ENCODE measurements at places on chromosomes 7 and 10.

DNA sequence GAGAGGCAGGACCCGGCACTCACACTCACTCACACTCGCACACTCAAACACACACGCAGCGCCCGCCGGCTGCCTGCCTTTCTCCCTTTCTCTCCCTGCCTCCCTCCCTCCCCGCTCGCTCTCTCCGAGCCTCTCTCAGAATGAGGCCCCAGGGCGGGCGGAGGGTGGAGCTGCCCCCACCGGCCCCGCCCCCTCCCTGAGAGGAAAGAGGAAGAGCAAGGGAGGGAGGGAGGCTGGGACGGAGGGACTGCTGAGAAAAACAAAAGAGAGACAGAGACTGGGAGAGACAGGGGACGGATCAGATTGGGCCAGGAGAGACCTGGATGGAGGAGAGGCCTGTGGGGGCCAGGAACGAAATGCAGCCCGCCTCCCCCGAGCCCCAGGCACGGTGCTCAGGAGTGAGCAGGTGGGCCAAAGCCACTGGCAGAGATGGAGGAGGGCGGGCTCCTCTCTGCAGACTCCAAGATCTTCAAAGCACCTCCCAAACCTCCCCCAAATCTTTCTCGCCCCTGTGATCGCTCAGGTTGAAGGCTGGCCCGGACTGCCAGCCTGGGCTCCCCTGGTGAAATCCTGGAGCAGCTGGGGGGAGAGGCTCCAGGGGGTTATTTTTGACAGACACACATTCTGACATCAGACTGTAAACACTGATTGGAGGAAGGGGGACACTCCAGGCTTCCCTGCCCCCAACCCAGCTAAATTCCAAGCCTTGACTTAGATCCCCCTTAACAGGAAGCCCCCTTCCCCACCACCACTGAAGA, 5.1 kb downstream of the LDB1 start:
- peak; percentile 52 for DNase-seq

DNA sequence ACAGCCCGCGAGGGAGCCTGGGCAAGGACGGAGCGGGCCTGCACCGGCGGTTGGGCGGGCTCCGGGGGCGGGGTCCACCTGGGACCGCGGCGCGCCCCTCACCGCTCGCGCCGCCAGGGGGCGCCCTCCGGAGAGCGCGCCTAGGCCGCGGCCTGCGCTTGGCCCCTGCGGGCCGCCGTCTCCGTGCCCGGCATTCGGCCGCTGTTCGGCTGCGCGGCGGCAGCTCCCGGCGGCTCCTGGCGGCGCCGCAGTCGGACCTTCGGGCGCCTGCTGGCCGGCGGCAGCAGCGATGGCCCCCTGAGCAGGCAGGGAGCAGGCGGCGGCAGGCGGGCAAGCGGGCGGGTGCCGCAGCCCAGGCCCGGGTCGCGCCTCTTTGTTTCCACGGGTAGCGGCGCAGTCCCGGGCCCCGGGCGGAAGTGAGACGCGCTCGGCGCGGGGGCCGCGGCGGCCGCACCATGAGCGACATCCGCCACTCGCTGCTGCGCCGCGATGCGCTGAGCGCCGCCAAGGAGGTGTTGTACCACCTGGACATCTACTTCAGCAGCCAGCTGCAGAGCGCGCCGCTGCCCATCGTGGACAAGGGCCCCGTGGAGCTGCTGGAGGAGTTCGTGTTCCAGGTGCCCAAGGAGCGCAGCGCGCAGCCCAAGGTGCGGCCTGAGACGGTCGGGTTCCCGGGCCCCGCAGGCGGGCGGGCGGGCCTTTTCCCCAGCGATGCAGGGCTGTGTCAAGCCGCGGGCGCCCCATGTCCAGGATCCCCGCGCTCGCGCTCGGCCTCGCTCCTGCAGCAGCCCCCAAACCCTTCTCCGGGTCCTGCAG, at the start of gene INTS15:
TSS of gene INTS15 (plus strand) at position 193 of the 816 bp plus-strand sequence. CDS start at position 456, 263 bp downstream.
- DNase-seq = peak; percentile 57

DNA sequence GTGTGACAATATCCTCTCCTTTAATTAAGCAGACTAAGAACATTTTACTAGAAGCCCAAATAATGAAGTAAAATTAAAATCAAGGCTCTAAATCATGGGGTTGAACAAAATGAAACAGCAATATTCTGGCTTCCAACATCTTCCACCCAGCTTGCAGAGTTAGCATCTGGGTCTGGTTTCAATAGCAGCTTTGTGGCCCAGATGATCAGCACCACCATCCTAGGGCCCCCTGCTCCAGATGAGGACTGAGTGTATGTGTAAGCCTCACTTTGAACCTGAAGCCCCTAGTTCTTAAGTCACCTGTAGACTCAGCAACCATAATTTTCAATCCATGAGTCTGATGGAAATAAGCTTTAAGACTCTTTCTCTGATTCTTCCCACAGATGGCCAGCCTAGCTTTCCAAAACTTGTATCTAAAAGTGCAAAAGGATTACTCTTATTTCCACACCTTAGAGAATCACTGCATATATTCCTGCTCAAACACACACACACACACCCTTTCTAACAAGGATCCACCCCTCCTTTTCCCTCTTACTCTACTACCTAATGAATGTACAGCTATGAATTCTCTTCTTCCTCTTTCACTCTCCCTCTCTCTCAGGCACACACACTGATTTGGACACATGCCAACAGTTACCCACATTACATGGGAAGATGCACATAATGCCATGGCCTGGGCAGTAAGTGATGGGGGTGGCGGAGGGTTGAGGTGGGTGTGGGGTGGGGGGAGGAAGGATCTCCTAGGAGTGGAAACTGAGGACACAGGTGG, 3.5 kb downstream of the DENND11 start:
- no peak for DNase-seq

DNA sequence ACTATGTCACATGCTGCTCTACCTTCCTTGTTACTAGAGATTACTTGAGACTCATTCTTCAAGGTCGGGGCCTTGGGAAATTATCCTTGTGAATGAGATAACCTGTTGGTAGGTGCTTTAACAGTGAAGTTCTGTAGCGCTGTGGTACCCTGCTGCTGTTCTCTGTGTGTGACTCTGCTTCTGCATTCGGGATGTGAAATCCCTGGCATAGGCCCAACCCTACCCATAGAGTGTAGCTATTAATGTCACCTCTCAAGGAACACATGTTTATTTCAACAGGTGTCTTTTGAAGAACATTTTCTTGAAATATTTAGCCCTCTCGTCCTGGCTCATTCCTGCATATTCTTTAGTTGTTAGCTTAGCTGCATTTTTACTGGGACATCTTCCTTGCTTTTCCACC, 41.8 kb upstream of the TMEM236 start:
- no peak for DNase-seq

GRCh38 chr7:157523371-157523765, 186.6 kb downstream of the DNAJB6 start:
- DNase-seq = no peak

DNA sequence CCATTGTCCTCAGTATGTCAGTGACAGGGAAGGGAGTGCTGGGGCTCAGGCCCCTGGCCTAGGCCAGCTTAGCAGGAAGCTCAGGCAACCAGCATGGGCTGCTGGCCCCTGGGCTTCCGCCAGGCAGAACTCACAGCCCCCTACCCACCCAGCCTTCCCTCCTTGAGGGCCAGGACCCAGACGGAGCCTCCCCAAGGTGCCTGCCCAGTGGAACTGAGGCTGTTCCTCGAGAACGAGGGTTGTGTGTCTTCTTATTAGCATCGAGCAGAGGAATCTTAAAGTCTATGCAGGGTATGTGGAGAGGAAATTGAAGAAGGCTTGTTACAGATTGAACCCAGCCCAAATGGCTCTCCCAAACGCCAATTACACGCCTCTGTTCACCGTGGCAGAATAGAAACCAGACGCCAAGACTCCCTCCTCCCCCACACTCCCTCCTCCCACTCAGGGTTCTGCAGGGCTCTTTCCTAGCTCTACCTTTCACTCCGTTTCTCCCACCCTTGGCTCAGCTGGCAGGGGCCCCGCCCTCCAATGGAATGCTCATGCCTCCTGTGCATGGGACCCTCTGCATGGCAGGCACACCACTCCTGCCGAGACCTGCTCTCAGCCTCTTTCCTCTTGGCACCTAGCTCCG, 134.4 kb downstream of the ZMIZ1 start:
- DNase-seq = no peak

DNA sequence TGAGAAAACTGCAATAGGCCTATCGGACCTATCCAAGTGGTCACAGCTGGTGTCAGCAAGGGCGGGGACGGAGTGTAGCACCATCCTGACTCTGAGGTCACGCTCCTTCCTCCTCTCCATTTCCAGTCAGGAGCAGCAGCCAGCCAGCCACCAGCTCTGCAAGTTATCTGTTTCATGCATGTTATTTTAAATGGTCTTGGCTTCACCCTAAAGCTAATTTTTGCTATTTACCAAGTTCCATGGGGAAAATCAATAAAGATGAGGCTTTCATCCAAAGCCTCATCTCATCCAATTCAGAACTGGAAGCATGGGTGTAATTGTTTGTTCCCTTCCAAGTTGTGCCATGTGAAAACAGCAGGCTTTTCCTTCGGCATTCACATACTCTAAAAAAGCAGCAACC, 49.3 kb downstream of the ICA1 start:
- DNase-seq = no peak

GRCh38 chr10:22611425-22612115, 102.8 kb downstream of the PIP4K2A start:
- no peak for DNase-seq

DNA sequence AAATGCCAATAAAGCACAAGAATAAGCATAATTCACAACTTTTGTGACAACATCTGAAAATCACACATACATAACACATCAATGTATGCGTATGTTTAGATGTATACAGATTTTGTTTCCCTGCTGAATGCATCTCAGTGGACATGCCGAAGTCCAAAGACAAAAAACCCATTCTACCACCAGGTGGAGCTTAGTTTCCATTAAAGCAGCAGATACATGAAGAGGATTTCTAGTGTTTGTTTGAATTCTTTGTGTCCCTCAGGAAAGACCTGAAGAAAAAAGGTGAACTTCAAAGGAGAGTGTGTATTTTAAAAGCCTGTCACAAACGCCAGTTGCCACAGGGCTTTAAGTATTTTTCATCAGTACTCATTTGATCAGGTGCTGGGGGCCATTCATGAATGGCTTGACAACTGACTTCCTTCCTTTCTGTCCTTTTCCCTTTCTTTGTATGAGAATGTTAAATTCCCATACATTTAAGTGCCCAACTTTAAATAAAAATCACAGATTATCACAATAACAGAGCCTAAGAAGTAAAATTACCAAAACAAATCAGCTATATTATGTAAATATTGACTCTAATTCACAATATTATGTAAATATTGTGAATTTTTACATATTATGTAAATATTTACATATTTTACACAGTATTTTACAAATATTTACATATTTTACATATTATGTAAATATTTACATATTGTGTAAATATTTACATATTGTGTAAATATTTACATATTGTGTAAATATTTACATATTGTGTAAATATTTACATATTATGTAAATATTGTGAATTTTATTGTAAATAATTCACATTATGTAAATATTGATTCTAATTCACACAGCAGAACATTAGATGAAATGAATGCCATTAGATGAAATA, 343.0 kb downstream of the CRPPA start:
- DNase-seq = peak; percentile 70

DNA sequence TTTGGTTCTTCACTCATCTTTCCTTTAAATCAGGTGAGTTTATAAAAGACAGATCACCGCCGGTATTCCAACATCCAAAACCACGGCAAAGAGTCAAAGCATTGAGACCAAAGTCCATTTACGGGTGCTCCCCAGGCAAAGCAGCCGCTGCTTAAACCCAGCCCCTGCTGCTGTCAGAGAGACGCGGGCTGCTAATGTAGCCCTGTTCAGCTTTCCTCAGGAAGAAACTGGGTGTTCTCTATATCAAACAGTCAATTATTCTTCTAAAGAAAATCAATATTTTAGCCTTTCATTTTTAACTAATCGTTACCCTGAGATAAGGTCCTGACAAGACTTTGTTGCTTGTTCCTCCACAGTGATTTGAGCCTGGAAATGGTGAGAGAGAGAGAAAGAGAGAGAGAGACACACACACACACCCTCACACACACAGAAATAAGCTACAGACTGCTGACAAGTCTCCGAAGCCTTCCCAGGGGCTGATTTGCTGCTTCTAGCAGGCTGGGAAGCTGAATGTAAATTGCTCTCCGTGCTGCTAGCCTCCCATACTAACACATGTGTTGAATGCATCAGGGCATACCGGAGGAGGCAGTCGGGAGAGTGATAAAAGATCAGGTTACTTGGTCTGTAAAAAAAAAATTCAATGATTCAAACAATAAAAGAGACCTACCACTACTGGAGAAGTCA, 183.0 kb upstream of the ANK3 start:
- no peak for DNase-seq

DNA sequence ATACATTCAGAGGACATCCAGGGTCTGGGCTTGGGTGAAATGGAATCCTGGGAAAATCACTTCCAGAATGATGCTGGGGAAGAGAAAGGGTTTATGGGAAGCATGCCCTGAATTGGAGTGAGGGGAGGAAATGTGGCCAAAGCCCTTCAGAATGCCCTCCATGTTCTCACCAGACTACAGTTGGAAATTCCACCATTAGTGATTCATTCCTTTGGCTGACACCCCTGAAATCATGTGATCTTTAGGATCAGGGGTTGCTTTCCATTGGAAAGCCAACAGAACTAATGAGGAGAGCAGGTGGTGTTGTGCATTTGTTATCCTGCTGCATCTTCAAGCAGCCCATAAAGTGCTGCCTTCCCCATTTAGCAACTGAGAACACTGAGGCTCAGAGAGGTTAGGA, 20.8 kb upstream of the RADIL start:
- no peak for DNase-seq

DNA sequence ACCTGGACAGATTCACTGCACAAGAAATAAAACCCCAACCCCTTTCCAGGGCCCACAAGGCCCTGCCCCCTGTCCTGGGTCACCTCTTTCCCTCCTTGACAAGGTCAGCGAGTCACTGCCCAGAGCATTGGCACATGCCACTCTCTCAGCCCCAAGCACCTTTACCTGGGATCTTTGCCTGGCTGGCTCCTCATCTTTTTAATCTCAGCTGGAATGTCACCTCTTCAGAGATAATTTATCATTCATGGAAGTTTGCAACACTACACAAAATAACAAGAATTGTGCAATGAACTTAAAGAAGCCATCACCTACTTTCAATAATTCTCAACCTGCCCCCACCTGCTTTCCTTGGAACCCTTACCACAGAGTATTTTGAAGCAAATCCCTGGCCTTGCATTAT, 19.2 kb downstream of the ANTXRL start:
- no peak for DNase-seq

Measured in SW 1271 (cell line).